ENCODE measurements at places on chromosomes 12 and 14.

GRCh38 chr14:54475187-54475899, 13.4 kb downstream of the GMFB start:
- no peak for DNase-seq

- DNase-seq: no peak
Observed at GRCh38 chr14:29805415-29806123, 122.1 kb downstream of the PRKD1 start.

DNA sequence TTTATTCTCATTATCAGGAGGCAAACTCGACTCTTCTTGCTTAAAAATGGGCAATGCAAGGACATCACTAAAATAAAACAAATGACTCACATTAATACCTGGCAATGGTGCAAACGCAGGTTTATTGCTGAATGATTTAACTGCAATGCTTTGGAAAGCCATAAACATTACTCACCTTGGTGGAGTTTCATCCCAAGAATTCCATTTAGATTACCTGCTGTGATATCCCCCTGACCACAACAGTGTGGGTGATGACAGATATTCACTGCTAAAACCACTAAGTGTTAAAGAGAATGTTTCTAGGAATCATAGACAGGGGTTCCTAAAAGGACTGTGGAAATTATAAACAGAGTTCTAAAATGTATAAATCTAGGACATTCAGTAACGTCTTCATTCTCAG, 35.3 kb upstream of the CSRNP2 start:
- DNase-seq: no peak

- DNase-seq: no peak
Observed at GRCh38 chr12:62044450-62045135, 215.6 kb upstream of the USP15 start.

DNA sequence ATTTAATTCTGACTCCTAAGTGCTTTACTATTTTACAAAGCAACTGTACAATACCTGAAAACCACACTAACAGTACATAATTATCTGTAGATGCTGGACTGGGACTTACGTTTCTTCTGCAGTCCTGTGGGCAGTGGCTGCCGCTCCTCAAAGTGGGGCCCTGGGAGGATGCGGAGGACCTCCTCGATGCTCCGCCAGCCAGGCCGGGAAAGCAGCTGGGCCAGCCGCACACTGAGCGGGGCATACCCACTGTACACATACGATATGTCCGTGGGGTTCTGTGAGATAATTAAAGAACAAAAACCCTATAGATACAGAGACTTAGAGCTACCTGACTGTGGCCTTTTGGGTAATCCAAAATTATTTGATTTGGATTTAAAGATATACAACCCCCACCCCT, 6.8 kb upstream of the DIABLO start:
- no peak for DNase-seq

DNA sequence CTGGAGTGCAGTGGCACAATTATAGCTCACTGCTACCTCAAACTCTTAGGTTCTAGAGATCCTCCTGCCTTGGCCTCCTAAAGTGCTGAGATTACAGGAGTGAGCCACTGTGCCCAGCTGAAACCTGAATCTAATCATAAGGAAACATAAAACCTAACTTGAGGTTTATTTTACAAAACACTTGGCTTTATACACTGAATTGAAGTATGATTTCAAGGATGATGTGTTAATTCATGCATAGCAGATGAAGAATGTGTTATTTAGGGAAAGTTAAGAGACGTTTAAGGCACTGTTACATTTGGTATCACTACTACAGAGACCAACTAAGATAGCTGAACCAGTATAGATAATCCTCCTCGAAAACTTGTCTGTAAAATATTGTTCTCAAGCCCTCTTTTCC, 6.4 kb downstream of the DICER1 start:
- no peak for DNase-seq

GRCh38 chr12:33988913-33989312, 33.4 kb upstream of the ALG10 start:
- no peak for DNase-seq

DNA sequence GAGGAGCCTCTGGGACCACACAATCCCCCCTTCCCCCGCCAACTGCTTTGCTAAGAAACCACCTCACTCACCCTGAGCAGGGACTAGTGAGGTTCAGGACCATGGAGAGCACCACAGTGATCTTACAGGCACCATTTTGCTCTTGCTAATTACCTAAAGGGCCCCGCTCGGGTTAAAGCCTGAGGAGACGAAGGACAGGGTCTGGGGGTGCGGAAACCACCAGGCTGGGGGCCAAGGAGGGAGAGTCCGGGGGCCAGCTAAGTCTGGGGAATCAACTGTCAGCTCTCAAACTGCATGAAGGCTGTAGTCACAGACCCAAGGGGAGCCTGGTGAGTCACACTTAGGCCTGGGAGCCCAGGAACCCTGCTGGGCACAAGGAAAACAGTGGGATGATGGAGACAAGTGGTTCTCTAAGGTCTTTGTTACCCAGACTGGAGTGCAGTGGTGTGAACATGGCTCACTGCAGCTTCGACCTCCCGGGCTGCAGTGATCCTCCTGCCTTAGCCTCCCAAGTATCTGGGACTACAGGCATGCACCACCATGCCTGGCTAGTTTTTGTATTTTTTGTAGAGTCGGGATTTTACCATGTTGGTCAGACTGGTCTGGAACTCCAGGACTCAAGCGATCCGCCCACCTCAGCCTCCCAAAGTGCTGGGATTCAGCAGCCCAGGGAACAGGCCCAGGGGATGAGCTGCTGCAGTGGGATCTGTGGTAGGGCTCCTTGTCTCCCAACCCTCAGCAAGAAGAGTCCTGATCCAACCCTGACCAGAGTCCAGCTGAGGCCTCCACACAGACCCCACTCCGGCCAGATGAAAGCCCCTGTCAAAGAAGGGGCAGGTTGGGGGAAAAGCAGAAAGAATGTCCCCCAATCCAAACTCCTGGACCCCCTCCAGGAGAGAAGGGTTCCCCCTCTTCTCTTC, 98.8 kb downstream of the CALM1 start:
- DNase-seq: no peak

GRCh38 chr14:75979071-75979571, 2.7 kb downstream of the TGFB3 start:
- no peak for DNase-seq

- peak; percentile 44 for DNase-seq
Observed at GRCh38 chr14:59464486-59465315, 479 bp downstream of the GPR135 start.

DNA sequence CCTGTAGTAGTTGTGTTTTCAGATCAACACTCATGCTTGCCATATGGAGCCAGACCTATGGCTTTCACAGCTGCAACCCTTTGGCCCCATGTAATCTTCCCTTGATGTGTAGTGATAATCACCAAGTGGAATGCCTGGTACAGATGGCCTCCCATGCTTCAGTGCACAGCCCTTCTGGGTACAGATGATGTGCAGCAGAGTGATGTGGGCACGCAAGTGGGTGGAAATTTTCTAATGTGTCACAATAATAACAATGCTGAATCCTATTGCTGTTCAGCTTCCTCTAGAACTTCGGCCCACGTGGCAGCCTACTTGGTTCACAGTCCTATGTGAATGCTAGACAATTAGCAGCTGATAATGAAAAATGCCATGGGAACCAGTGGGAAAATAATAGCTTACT, 188.1 kb downstream of the SNAPC1 start:
- no peak for DNase-seq

DNA sequence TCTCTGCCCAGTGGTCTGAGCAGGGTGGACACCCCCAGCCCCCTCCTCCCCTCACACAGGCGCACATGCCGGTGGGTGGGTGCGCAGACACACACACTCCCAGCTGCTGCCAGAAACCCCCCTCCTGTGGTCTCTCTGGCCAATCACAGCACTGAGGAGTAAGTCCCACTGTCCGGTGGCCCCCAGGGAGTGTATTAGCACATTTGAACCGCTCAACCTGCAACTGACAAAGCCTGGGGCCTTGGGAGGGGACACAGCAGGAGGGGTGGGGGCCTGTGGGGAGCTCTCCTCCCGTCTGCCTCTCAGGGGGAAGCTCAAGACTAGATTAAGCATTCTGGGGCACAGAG, 11.7 kb downstream of the FIGNL2 start:
- no peak for DNase-seq

GRCh38 chr14:24959791-24960331, 90.1 kb downstream of the STXBP6 start:
- DNase-seq: no peak

DNA sequence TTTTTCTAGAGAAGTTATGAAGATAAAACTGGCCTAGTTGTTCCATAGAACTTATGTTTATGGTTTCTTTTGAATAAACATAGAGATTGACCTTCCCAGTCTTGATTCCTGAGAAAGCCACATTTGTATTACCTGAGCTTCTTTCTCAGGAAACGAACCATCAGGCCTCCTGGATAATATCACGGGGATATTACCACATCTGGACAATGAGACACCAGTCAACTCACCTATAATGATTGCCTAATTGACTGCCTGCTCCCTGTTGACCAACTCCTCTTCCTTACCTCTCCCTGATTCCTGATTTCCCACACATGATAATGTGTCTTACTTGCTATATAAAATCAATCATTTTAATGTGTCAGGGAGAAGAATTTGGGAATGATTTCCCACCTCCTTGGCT, 822.7 kb downstream of the LRFN5 start:
- DNase-seq: no peak

- no peak for DNase-seq
Observed at GRCh38 chr14:98976271-98976670, 295.7 kb downstream of the BCL11B start.

DNA sequence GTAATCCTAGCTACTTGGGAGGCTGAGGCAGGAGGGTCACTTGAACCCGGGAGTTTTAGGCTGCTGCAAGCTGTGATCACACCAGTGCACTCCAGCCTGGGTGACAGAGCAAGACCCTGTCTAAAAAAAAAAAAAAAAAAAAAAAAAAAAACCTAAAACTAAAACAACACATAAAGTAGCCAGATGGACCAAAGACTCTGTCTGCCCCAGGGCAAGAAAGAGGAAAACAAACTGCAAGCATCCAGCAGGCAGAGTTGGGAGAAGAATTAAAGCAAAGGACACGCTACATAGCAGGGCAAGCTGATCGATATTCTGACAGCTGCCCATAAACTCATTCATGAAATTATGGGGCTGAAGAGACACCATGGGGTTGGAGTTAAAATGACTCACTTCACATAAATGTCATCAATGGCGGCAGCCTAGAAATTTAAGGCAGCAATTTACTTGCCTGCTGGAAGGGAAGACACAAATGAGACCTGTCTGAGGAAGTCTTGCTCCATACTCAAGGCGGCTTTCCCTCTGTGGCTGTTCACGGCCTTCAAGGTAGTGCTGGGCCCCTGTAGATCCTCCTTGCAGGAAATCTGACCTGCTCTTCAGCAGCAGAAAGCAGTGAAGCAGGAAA, 259.1 kb upstream of the FKBP4 start:
- no peak for DNase-seq

DNA sequence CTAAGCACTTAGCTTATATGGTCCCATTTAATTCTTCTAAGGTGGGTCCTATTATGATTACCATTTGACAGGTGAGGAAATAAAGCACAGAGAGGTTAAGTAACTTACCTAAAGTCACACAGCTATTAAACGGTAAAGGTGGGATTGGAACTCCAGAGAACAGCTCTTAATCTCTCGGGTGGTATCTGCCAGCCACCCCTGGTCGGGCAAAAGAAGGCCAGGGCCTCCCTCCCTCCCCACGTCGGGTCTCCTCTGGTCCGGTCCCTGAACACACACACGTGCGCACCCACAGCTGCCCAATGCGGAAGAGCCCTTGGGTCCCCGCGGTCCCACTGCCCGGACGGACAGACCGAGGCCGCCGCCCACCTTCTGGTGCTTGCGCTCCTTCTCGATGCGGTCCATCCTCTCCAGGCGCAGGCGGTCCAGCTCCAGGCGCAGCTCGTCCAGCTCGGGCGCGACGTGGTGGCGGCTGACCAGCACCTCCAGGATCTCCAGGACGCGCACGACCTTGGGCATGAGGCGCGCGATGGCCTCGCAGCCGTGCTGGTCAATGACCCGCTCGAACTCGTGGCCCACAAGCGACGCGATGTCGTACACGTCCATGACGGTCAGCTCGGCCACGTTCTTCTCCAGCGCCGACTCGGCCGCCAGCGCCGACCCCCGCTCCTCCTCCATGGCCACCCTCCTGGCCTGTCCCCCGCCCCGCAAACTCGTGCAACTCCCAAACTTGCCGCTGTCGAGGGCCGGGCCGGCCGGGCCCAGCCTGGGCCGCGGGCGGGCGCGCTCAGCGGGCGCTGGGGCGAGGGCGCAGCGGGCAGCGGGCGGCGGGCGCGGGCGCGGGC, 490 bp downstream of the RILPL1 start:
- no peak for DNase-seq

DNA sequence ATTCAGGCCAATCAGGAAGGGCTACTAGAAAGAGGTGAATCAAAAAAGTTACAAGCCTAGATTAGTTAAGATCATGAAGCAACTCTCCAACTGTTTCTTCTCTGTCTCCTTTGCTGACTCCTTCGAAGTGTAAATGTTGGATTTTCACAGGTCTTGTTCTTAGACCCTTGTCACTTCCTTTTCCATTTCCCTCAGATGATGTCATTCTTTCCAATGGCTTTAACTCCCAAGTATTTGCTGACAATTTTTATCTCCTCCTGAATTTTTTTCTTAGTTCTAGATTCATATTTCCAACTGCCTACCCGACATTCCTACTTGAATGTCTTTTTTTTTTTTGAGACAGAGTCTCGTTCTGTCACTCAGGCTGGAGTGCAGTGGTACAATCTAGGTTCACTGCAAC, 10.8 kb downstream of the GAS2L3 start:
- DNase-seq: no peak

- DNase-seq: no peak
Observed at GRCh38 chr14:102905116-102906108, 17.1 kb upstream of the AMN start.

- no peak for DNase-seq
Observed at GRCh38 chr14:26959972-26960660, 362.3 kb upstream of the NOVA1 start.

DNA sequence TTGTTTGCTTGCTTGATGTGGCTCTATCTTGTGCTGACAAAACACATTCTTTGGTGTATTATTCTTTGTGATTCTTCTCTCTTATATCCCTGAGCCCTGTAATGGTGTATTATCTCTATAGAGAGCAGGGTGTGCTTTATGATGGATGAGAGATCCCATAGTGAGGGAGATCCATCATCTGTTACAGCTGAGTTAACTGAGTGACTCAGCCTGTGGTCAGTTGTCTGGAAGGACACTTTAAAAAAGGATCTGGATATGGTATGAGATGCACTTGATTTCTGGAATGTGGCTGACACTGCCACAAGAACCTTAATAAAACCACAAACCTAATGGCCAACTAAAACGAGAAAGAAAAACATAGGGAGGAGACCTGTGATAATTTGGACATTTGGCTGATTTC, 461.4 kb upstream of the SYT1 start:
- no peak for DNase-seq

DNA sequence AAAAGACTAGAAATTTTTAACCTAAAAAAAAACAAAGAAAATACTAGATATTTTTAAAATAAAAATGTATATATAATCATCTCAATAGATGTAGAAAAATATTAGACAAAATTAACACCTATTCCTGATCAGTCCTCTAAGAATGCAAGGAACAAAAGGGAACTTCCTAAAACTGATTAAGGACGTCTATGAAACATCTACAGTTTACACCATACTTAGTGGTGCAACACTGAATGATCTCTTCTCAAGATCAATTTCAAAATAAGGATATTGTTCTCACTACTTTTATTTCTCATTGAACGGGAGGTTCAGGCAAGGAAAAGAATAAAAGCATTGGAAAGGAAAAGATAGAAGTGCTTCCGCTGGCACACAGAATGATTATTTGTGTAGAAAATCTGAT, 16.0 kb downstream of the OLR1 start:
- no peak for DNase-seq

GRCh38 chr14:104516906-104517305, 62.7 kb upstream of the C14orf180 start:
- DNase-seq: no peak

Measured in putamen (tissue), 1 donor.